Suppressor macrophage treated with lipopolysaccharide for 1 hour (primary cell): ENCODE measurements at places on chromosomes 6 and 20.

GRCh38 chr6:90192857-90193256 lies 103.8 kb downstream of the BACH2 start:
- DNase-seq, result no peak

DNA sequence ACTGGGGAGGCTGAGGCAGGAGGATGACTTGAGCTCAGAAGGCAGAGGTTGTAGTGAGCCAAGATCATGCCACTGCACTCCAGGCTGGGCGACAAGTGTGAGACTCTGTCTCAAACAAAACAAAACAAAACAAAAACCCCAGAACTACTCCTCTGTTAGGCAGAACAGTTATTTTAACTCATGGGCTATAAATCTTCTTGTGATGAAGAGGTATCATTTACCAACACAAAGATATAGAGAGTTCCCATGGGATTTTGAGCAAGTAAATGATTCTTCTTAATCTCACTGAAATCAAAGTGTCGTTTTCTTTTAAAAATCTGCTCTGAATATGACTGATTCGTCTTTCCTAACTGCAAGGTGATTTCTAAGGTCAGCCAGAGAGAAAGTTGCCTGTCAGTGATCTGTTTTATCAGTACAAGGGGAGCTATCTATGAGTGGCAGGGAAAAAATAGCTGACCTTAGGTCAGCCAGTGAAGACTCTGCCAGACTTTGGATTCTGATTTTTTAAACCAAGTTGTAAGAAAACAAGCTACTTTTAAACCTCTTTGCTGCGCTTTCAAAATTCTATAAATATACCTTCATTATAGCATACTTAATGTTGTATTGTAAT lies 3.8 kb upstream of the DSP start:
- DNase-seq, result no peak

DNA sequence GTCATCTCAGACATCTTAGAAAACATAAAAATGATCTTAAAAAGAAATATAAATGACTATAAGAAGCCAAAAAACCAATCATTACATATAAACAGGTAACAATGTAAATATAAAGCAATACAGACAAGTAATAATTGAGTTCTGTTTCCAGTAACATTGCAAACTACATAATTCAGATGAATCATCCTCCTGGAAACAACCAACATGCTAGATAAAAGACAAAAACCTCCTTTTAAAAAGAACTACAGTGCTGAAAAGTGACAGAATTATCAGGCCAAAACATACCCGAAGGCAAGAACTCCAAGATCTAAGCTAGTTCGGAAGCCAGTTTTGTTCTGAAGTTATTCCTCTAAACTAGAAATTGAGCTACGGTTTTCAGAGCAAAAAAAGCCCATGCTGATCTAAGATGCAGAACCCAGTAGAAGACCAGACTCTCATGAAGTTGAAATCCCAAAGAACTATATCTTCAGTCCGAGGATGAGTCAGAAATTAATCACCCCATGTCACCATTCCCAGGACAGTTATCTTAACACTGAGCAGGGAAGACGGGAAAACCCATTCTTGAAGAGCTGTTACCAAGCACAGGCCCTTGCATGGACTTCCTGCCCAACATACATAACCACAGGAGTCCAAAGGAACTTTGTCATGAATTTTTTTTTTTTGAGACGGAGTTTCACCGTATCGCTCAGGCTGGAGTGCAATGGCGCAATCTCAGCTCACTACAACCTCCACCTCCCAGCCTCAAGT lies 9.8 kb downstream of the PGM3 start:
- peak; percentile 22 for DNase-seq

- DNase-seq, result no peak
Measured at GRCh38 chr6:52720321-52720720, 43.0 kb downstream of the GSTA2 start.

DNA sequence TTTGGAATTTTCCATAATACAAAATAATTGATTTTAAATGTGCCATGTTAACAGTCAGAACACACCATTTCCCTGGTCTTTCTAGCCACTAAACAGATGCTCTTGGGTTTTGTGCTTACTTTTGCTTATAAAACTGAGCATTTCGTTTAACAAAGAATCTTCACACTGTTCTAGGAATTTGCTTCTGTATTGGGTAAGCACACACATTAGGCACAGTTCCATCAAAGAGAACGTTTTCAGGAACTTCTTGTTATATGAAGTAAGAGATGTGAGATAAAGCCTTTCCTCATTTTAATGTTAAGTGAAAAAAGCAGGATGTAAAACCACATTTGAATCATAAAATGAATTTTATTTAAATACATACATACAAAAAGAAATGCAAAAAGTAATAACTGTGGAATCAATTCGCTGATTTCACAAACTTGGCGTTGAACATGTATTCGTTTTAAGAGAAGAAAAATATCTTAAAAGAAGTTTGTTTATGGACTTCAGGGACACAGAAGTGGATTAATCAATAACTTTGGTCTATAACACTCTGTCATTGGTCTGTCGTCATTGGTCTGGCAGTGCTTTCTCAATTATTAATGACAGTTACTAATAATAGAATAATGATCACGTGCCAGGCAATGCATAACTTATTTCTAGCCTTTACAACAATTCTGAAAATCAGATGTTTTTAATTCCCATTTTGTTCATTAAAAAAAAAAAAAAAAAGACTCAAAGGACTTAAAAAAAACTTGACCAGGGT lies 199.9 kb upstream of the PRDM1 start:
- peak; percentile 43 for DNase-seq

- peak; percentile 86 for DNase-seq
Measured at GRCh38 chr6:6758915-6759654, 170.6 kb downstream of the LY86 start.

DNA sequence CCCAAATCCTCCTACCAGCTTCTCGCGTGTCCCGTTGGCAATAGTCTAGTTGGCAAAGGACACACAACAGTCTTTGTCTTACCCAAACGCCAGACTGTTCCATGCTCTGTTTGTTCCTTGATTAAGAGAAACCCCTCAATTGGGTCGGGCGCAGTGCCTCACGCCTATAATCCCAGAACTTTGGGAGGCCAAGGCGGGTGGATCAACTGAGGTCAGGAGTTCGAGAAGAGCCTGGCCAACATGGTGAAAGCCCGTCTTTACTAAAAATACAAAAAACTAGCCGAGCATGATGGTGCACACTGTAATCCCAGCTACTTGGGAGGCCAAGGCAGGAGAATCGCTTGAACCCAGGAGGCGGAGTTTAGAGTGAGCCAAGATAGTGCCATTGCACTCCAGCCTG lies 153.7 kb downstream of the GRM4 start:
- no peak for DNase-seq

- peak; percentile 54 for DNase-seq
Measured at GRCh38 chr20:8756410-8756809, 312.5 kb upstream of the PLCB4 start.

- no peak for DNase-seq
Measured at GRCh38 chr6:129146902-129147301, 264.0 kb downstream of the LAMA2 start.

GRCh38 chr6:50442531-50443040 lies 270.7 kb upstream of the TFAP2D start:
- no peak for DNase-seq

- DNase-seq, result peak; percentile 82
Measured at GRCh38 chr20:50980851-50981713, 22.5 kb downstream of the MOCS3 start.
